ENCODE measurements at places on chromosomes 1 and 21. TPM values are rescaled to one million over a fixed set of nuclear protein-coding genes. Genes with fewer than 3 reads are reported as not detected.

DNA sequence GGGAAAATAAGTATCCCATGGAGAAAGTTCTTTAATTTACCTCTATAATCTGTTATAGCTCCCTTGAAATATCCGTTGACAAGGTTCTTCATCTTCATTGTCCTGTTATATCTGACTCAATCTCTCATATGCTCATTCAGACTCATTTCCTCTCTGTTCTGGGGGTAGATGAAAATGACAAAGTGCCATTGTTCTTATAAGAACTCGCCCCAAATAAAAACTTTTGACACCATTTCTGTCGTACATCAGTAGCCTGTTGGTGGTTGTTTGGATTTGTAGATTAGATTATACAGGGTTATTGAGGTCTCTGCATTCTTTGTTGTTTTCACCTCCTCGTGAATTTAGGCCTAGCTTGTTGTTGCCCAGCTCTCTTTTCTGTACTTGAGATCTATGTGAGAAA is 55.2 kb upstream of the IPO9 start:
- no peak for DNase-seq

Gene SSBP3
- total RNA-seq: 60.7 TPM

- DNase-seq: no peak
These were observed 6.1 kb upstream of the PTBP2 start for GRCh38 chr1:96715482-96715881.

DNA sequence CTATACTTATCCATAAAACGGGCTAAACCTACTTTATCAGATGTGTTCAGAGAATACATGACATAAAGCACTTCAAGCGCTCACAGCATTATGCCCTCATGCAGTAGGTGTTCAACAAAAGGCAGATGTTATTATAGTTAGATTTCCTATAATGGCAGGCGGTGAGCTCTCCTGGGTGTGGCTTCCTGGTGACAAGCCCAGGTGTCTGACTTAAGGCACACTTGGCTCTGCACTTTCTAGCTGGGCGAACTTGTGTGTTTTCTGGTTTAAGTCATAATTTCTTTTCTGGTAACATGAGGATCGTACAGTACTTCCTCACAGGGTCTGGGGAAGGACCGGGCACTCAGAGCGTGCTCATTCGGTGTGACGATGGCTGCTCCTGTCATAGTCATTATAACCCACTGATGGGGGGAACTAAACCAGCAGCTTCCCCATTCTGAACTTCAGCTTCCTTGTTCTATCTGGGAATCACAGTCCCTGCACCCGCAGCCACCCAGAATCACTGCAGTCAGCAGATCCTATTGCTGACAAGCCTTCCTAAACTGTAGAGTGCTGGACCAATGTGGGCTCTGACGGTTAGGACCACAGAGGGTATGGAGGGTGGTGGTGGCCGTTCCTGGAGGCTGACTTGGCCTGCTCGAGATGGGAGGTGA is 52.8 kb downstream of the IGSF21 start:
- no peak for DNase-seq

GRCh38 chr1:27127419-27127818 is 27.5 kb downstream of the SLC9A1 start:
- no peak for DNase-seq

DNA sequence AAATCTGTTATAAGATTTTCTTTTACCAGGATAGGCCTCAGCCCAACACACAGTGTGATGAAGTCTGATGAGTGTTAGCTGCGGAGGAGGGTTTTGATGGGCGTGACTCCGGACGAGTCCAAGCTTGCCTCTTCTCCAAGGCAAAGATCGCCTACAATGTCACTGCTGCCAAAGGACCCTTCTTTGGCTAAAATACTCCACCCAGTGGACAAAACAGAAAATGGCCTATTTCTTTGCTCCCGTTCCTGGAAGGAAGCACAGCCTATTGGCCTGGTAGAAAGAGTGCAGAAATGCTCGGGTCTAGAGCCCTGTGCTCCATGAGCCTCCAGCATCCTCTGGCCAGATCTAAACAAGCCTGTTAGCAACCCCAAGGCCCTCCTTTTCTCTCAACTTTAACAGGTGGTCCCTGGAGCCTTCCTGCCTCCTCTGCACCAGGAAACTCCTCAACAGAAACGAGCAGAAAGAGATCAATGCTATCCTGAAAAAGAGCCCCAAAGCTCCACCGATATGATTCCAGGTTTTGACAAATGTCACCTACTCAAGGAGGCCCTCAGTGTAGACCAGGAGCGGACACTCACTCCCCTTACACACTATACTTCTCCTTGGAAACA is 3.4 kb upstream of the CASQ2 start:
- no peak for DNase-seq

GRCh38 chr21:44502171-44502958 is 37.6 kb downstream of the KRTAP10-1 start:
- DNase-seq: no peak

- no peak for DNase-seq
These were observed 277.0 kb upstream of the B3GALT2 start for GRCh38 chr1:193463326-193463932.

Gene ARHGAP30
- 121 TPM for total RNA-seq

All from spleen (tissue), 13 donors.